Stimulated activated CD8-positive, alpha-beta memory T cell treated with anti-CD3 and anti-CD28 coated beads, Interleukin-4, amount 100 ng/mL, for 4 hours (primary cell): ENCODE measurements at places on chromosomes 7 and 10.

- no peak for DNase-seq
These were observed 199.2 kb downstream of the DIP2C start for GRCh38 chr10:490256-490655.

- DNase-seq, result no peak
These were observed 223.4 kb downstream of the EBF3 start for GRCh38 chr10:129740532-129741279.

- no peak for DNase-seq
These were observed 83.2 kb downstream of the AHCYL2 start for GRCh38 chr7:129308047-129308446.

DNA sequence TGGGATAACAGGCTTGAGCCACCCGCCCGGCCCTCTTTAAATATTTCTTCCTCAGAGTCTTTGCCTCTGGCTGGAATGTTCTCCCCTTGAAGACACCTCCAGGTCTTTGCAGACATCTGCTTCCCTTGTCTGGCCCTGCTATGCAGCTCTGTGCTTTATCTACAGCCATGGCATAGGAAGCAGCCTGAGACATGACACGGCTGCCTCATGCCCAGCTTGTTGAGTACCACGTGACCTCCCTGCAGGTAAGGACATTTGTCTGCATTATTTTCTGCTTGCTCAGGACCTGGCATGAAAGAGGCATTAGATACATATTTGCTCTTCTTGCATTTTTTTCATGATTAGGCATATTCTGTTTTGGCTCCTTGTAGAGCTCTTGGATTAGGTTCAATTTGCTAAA lies 113.8 kb upstream of the KLF6 start:
- no peak for DNase-seq

DNA sequence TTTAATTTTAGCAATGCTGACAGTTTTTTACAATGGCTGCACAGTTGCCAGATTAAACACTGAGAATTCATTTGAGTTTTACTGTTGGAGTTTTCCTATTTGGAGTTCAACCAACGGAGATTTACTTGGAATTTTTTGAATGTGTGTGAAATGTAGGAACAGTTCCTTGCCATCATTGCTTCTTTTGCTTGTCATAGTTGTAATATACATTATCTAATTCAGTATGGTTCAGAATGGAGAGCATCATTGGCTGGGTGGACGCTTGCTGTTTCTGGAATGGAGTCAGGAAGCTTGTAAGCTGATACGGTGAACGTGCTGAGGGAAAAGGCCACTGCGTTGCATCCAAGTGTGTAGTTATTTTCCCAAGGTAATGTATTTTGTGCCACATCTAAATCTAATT lies 404.3 kb upstream of the KLF6 start:
- DNase-seq, result no peak
